ENCODE measurements at places on chromosomes 1 and 21.

DNA sequence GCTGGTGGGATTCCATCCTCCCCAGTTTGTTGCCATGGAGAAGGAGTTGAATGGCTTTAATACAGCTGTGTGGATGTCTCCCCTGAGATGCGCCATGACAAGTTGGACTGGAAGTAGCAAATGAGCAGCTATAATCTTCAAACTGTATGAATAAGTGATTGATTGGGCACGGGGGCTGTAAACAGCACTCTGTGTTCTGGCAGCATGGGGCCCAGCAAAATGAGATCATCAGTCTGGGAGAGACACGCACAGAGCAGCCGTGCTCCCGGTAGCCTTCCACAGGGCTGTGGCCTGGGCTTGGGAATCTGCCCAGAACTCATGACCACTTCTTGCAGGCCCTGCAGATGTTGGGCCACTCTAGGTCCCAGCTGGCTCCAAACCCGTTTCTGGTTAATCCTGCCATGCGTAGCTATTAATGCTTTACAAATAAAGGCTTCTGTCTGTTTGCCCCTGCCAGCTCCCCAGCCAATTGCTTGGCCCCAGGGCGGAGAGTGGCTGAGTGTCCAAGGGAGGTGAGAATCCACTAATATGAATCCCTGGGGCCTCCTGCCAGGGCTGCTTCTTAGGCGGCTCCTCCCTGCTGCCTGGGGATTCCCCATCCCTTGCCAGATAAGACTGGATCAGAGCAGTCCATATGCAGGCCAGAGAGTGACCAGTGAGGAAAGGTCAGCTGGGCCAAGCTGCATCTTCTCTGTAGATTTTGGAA is 642.9 kb downstream of the AJAP1 start:
- peak; percentile 27 for DNase-seq

GRCh38 chr1:225602590-225603206 is 50.2 kb downstream of the ENAH start:
- DNase-seq, result no peak

DNA sequence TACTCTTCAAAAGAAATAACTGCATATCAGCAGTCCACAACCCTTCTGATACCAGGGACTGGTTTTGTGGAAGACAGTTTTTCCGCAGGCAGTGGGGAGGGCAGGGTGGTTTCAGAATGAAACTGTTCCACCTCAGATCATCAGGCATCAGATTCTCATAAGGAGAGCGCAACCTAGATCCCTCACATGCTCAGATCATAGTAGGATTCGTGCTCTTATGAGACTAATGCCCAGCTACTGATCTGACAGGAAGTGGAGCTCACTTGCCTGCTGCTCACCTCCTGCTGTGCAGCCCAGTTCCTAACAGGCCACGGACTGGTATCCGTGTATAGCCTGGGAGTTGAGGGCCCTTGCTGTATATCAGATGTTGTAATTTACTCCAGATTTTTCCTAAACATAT is 11.5 kb downstream of the RO60 start:
- DNase-seq, result no peak

- DNase-seq, result no peak
These were observed 299.6 kb upstream of the RUNX1 start for GRCh38 chr21:35348686-35349085.

GRCh38 chr21:45551316-45551715 is 9.1 kb upstream of the SLC19A1 start:
- DNase-seq, result no peak

GRCh38 chr21:42970946-42971653 is 3.3 kb upstream of the PKNOX1 start:
- no peak for DNase-seq

DNA sequence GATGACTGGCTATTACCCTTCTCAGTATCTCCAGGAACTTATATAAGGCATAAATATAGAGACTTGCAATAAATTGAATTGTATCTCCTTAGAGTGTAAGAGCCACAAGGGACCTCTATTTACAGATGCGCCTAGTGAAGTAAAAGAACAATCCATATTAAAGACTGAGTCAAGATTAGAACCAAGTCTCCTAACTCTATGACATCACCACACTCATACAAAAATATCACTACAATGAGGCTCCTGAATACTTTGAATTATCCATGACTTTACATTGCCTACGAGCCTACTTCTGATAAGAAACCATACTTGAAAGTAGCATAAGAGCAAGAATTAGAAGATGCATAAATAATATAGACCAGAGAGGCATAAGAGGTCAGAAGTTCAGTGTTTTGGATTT is 18.8 kb downstream of the DPYD start:
- no peak for DNase-seq

DNA sequence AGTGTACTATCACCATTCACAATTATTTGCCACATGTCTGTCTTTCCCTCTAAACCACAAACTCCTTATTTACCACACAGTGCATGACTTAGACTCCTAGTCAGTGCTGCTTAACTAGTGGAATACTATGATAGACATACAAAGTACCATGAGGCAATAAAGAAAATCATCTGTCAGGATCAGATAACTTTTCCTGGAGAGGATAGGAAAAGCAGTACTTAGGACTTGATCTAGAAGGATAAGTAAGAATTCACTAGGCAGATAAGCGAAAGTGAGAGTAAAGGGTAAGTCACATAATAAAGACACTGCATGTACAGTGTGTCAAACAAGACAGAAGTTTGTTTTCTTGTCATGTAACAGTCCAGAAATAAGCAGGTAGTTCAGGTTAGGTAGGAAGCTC is 21.2 kb upstream of the TSPAN1 start:
- no peak for DNase-seq

- no peak for DNase-seq
These were observed 5.0 kb upstream of the DUSP23 start for GRCh38 chr1:159775716-159776115.

- no peak for DNase-seq
These were observed 13.5 kb downstream of the ASAP3 start for GRCh38 chr1:23470282-23471070.

GRCh38 chr1:156460525-156460924 is 40.0 kb downstream of the MEF2D start:
- DNase-seq, result no peak

DNA sequence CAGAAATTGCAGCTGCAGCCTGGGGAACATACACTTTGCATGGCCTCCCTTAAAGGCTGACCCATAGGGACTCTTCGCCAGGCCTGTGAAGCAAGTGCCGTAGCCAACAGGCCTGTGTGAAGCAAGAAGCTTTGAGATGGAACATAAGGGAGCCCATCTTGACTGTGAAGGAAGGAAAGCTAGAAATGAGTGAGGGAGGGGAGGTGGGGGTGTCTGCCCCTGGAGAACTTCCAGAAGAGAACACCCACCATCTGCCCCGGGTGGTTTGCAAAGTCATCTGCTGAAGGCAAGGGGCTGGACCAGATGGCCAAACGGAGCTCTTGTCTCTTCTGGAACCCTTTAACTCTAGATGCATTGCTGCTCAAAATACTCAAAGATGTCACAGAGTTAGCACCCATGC is 103.3 kb upstream of the GRIK3 start:
- DNase-seq, result no peak

- DNase-seq, result peak; percentile 70
These were observed 38.1 kb downstream of the SLC44A3 start for GRCh38 chr1:94858276-94858675.

GRCh38 chr1:225519166-225519863 is 91.5 kb upstream of the LBR start:
- peak; percentile 86 for DNase-seq

DNA sequence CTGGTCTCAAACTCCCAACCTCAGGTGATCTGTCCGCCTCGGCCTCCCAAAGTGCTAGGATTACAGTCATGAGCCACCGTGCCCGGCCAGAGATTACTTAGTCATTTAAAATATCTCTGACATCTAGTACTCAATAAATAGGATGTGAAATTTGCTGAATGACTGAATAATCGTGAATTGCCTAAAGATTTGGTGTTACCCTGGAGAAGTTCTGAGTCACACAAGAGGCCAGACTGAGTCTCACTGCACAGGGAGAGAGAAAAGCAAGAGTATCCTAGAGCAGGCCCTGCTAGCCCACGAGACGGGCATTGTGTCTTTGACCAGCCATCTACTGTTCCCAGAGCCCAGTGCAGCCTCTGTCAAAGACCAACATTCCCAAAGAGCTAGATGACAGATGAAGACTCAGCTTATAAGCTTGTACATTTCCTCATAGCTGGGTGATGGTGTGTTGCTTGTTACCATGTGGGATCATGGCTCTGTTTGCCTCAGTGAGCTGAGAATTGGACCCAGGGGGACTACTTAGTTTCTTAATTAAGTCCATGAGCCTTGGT is 5.6 kb upstream of the EIF4G3 start:
- DNase-seq, result no peak

DNA sequence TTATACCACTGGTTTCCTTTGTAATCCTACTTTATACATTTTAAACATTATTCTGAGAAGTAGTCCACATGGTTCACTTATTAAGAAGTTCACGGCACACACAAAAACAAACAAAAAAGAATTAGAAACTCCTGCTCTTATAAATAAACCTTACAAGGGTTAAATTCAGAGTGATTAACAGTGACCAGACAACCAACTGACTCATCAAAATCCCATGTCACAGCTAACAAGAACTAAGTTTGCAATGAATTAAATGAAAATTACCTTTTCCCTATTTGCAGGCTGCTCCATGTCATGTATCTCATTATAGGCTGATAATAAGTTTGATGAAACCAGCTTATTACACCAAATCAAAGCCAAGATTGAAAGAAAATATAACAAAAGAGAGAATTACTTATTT is 77.5 kb downstream of the PUM1 start:
- DNase-seq, result no peak

- no peak for DNase-seq
These were observed 578.8 kb downstream of the KCNT2 start for GRCh38 chr1:196029410-196029809.

GRCh38 chr1:17922833-17923232 is 167.7 kb downstream of the ACTL8 start:
- peak; percentile 60 for DNase-seq

DNA sequence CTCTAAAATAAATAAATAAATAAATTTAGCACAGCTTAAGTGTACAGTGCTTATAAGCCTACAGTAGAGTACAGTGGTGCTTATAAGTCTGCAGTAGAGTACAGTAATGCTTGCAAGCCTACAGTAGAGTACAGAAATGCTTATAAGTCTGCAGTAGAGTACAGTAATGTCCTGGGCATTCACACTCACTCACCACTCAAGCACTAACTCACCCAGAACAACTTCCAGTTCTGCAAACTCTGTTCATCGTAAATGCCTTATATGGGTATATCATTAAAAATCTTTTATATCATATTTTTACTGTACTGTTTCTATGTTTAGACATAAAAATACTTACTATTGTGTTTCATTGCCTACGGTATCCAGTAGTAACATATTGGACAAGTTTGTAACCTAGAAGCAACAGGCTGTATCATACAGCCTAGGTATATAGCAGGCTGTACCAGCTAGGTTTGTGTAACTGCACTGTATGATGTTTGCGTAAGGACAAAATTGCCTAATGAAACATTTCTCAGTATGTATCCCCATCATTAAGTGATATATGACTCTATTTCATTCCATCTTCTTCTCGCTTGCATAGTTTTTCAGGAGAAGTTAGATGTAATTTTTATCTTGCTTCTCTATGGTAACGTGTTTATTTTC is 14.0 kb upstream of the S100B start:
- DNase-seq, result no peak

- DNase-seq, result no peak
These were observed 25.2 kb downstream of the GPR137B start for GRCh38 chr1:236167578-236167977.

GRCh38 chr1:2853711-2854110 is 52.2 kb upstream of the TTC34 start:
- no peak for DNase-seq
